Kasumi-1 (cell line): ENCODE measurements at places on chromosomes 1 and 21.

GRCh38 chr1:100177295-100178041 lies 588 bp downstream of the LRRC39 start:
- no peak for DNase-seq

- DNase-seq, result no peak
These were observed 25.9 kb downstream of the RUNX3 start for GRCh38 chr1:24903955-24904730.

DNA sequence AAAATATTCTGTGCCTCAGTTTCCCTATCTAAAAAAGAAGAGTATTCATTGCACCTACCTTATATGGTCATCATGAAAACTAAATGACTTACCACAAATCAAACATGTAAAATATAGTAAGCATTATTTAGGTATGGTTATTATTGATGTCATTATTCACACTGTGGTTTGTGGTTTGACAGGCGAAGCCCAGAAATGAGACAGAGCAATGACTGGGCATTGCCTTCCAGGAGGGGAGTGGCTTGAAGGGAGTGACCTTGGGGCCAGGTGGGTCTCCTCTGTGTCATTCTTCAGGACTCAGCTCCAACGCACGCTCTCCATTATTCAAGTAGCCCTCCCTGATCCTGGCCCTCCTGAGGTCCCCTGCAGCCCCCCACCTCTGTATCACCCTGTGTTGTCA lies 133.7 kb downstream of the DMRTA2 start:
- DNase-seq, result no peak

DNA sequence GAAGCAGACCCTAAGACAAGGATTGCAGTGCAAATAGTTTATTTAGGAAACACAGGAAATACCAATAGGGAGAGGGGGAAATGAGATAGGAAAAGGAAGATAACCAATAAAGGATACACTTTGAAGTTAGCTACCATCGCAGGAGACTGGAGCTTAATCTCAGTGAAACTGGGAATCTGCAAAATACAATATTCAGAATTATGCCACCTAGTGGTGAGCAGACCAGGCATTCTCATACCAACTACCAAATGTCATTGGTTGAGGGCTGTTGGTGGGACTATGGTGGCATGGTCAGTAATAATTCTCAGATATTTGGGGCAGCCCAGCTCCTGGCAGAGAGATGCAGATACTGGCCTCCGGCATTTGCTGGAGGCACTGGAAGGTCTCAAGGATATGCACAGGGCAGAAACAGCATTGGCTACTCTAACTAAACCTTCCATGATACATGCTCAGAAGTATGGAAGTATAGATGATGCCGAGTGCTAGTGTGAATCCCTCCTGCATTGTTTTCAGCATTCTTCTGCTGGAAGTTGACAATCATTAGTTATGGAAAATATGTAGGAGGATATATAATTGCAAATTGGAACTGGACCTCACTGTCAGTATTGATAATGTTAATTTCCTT lies 11.8 kb upstream of the ZFP69B start:
- DNase-seq, result peak; percentile 39

GRCh38 chr1:178937695-178938094 lies 66.8 kb upstream of the ANGPTL1 start:
- DNase-seq, result no peak

DNA sequence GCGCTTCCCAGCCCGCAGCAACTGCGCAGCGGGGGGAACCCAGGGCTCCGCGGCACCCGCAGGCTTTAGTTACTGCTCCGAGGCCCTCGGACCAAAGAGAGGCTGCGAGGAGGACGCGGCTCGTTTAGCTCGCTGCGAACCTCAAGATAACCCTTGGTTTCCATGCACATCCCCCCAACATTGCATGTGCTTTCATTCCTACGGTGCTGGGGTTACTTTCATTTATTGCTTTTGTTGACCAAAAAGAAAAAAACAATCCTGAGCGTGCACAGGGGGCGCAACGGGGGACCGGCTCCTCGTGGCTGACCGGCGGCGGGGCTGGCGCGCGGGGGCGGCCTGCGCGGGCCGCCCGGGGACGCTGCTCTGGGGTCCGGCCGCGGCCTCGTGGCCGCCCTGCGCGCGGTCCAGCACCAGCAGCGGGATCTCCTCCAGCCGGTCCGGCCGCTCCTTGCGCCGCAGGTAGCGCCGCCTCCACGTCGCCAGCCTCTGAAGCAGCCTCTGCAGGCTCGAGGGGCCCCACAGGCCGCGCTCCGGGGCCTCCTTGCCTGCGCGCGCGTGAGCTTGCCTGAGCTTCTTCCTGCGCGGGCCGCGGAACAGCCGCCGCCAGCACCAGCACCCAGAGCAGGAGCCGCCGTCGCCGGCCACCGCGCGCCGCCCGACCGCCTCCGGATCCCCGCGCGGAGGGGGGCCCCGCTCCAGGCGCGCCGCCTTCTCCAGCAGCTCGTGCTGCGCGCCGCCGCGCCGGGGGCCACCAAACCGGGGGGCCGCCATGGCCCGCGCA lies 77.4 kb downstream of the DESI2 start:
- DNase-seq, result no peak

- DNase-seq, result no peak
These were observed 314.2 kb upstream of the POU3F1 start for GRCh38 chr1:38360807-38361206.

- DNase-seq, result peak; percentile 68
These were observed 99.4 kb upstream of the S1PR1 start for GRCh38 chr1:101137144-101138126.

DNA sequence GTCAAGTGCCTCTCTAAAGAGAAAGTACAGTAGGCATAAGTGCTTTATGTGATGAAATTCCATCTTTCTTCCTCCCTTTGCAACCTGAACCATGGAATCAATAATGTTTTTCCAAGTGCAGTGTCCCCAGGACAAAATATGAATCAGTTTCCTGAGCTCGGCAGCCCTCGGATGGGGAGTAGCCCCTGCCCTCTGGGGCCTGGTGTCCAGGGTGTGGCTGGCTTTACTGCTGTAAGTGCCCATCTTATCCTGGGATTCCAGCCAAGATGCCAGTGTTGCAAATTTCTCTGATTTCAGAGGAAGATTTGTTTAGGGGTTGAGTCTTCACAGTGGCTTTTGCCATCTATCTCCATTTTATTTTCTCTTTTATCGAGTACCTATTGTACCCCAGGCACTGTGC lies 40.5 kb upstream of the SRP9 start:
- DNase-seq, result no peak

DNA sequence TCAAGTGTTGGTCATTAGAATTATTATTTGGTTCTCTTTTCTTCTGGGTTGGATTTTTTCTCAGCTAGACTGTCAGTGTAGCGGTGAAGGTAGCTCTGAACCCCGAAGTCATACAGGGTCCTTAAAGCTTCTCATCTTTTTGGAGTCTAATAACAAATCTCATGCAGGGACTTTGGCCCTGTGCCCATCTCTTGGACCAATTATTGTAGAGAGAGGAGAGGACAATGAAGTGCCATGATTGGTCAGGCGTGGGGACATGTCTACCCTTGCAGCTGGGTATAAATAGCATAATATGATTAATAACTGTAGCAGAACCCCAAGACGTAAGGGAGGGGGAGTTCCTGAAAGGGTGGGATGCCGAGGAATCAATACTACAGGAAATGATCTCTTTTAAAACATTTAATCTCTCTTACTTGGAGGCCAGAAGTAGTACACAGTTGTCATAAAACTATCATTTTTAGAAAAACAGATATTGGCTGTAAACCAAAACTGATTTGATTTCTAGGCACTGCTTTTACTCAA lies 8.8 kb downstream of the MAGI3 start:
- no peak for DNase-seq

DNA sequence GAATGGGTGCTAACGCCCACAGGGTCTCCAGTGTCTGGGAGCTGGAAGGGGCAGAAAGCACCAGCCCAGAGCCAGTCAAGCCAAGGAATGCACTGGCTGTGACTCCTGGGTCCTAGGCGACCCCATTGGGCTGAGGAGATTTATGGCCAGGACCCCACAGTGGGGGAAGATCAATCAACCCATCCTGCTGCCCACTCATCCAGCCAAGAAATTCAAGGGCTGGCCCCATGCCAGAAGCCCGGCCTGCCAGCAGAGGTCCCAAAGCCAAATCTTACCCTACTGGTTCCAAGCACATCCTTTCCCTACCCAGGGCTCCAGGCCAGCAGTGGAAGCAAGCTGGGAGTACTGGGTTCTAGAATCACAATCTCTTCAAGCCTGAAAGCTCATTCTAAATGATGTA lies 6.8 kb upstream of the PDZK1IP1 start:
- no peak for DNase-seq

DNA sequence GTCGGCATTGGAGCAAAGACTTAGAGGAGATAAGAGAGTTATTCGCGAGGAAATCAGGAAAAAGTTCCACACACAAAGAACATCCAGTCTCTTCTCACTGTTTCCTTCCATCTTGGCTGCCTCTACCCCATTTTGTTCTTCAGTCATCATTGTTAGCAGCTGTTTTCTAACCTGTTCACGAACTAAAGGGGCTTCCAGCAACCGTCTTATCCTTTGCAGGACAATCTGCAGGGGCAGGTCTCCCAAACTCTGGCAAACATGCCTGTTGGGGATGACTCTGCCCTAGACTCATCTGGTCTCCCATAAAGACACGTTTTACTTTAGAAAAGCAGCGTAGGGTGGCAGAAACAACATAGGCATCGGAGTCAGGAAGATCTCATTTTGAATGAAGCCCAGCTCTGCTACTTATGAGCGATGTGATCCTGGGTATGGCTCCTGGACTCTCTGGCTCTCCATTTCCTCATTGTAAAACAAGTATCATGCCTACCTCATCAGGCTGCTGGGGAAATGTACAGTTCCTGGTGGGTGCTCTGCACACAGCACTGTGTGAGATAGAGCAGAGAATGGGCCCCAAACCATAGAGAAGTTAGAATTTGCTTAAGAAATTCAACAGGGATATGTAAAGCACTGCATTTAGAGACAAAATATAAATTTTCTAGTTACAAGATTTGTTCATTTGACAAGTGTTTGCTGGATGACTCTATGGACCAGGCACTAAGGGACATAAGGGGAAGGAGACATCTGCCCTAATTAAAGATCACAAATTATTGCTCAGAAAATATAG lies 59.7 kb downstream of the MEF2D start:
- DNase-seq, result no peak

GRCh38 chr1:98147280-98147679 lies 226.4 kb upstream of the DPYD start:
- no peak for DNase-seq

DNA sequence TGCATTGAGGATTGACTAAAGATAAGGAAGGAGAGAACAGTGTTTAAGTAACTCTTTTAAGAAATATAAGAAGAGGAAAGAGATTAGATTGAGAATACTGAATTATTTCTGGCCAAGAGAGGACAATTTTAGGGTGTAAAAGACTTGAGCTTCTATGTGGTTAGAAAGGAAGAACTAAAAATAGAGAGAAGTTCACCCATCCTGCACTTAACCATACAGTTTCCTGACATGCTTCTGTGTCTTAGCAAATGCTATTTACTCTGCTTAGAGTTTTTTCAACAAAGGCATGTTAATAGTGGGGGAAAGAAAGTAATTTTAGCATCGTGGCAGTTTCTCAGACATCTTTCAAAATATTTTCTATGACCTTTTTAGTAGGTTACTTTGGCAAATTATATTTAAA lies 122.8 kb upstream of the GPR52 start:
- DNase-seq, result peak; percentile 64

DNA sequence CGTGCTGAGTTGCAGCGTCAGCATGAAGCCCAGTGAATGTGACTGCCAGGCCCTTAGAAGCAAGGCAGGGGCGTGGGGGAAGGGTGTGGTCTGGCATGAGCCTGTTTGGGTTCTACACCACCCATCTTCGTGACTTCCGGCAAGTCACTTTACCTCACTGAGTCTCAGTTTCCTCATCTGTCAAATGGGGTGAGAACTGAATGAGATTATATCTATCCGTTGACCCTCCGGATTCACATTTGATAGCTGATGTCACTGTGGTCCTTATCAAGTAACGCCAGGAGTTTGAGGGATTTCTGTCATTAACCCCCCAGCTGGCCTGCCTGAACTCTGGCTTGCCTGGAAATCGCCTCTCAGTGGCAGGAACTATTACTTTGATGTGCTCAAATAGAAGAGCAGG lies 15.6 kb downstream of the MRPL37 start:
- no peak for DNase-seq

- DNase-seq, result no peak
These were observed 3.8 kb downstream of the RAB3B start for GRCh38 chr1:51986718-51987117.

DNA sequence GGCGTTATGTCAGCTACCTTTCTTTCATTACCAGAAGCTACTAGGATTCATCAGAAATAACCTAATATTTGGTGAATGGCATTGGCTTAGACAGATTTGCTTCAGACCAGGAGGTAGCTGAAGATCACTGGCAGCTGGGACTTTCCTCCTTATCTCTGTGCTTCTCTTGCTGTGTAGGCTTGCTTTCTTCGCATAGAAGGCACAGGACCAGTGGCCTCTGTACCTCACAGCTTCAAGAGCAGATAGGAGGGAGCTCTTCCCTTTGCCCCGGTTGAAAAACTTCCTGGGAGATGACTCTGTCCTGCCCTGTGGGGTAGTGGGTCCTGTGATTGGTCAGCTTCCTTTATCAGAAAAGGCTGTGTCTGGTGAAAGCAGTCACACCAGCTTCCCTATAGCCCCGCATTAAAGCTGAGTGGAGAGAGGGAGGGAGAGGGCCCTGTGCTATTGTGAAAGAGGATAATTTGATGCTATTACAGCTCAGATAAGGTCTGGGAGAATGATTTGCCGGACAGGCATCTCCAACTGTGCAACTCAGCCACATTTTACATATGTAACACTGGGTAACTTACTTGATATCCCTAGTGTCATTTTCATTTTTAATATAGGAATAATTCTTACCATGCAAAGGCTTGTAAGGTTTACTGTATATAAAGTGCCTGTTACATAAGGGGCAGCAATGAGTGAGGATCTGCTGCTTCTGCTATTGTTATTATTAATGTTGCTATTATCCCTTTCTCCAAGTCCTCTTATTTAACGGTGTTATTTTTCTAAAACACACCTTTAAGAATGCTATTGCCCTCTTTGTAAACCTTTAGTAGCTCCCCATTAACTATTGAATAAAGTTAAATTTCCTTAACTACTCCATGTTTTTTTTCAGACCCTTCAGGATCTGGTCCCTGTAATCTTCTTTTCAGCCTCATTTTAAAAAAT lies 31.6 kb downstream of the OSBPL9 start:
- peak; percentile 45 for DNase-seq

DNA sequence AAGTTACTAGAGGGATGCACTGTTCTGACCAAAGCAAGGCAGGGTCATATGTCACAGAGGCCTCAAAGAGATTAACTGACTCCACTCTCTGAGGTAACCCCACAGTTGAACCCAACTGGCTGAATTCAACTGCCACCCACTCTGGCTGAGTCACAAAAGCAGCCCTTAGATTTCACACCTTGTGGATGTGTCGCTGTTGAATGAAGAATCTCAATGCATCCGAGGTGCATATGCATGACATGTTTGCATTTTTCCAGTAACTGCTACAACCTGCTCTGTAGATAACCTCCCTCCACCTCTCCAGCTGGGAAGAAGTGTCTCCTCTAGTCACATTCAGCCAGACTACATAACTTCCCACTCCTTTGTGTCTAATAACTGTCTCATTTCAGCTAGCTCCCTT lies 27.9 kb upstream of the KIF21B start:
- no peak for DNase-seq

GRCh38 chr1:225425201-225425786 lies 2.5 kb downstream of the LBR start:
- DNase-seq, result peak; percentile 87
